ENCODE measurements at places on chromosomes 1 and 21.

DNA sequence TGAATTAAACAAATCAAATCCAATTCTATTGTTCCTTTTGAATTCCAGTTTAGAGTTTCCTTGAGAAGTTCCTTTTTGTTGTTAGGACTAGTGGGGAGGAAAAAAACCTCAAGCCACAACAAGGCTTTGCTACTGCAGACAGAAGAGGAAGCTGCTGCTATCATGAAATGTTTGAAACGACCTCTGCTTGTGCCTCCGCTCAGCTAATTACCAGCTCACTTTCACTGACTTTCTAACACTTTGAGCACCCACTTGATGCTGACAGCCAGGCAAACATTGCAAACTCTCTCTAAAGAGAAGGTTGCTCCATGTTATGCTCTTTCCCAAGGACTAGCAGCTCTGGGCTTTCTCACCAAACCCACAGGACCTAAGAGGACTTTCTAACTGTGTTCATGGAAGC is 203.9 kb upstream of the PROX1 start:
- no peak for DNase-seq

DNA sequence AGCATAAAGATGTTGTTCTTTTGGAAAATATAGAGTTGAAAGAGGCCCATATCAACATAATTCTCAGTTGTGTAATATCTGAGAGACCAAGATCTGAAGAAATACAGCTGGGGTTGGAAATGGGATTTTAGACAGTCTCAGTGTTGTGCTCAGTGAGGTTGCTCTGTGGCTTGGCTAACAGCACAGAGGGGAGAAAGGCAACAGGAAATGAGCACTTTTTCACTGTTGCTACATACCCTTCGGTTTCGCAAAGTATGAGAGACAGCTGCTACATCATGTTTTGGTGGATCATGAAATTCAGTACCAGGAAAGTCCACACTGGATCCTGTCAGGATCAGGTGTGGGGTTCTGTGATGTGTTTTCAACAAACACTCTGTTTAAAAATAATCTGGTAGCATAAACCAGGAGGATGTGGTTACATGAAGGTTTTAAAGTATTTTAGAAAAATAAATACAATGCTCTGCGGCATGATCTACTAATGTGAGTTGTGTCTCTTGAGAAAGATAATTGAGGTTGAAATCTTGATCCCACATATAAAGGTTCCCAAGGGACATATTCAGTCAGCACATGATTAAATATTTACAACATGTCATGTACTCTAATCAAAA is 7.0 kb upstream of the GPR88 start:
- DNase-seq: peak; percentile 23

DNA sequence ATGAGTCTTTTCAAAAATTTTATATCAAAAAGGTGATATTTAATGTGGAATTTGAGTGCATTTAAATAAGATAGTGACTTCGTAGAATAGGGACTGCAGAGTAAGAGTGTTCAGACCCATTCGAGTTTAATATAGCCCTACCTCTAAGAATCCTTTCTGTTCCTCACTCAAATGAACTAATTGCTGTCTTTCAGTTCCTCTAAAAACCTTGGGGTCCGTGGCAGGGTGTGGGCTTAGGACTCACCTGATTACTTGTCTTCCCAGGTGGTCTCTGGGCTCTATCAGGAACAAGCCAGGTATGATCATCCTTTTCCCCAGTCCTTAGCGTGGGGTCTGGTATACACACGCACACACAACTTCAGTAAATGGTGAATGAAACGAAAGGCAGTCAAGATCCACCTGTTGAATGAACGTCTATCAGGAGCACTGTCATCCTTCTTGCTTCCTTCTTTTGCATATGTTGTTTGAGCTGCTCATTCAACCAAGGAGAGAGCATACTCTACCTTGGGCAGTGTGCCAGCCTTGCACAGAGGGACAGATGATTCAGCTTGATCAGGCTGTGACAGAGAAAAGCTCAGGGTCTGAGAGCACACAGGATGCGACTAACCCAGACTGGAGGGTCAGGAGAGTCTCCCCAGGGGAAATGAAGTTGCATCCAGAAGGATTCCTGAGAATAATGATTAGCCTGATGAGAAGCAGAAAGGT is 1.2 kb upstream of the RNF11 start:
- DNase-seq: no peak

GRCh38 chr1:22426781-22427180 is 24.9 kb upstream of the ZBTB40 start:
- DNase-seq: no peak

DNA sequence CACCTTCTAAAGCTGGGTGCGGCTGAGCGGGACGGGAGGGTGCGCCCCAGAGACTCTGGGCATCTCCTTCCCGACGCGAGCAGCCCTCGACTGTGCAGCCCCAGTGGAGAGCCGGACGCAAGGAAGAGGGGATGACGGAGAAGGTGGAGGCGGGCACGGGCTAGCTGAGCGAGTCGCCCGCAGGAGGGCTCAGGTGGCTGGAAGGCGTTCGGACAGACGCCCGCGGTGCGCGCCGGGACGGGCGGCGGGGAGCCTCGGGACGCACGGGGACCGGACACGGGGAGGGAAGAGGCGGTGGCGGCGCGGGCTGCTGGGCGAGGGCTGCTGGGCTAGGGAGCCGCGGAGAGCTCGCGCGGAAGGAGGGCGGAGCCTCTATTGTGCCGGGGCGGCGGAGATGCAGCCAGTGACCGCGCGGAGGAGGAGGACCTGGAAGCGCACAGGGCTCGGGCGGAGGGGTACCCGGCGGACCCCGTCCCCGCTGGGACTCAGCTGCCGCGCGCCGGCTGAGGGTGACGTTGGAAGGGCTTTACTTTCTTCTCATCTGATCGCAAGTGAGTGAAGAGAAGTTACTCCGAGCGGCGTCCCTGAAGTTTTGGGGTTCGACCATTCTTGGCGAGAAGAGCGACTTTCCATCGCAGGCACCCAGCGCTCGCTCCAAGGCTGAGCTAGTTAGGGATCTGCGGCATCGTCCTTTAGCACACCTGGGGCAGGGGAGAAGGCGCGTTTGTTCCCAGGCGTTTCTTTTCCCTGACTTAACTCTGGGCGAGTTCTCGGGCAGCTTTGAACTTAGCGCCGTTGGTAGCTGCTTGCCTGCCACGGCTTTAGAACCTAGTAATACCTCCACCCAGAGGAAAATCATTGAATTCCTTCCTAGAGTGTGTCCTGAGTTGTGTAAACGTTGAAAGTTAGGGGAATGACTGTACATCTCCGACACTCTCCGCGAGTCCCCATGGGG is at the start of gene OLFML2B:
Gene OLFML2B (minus strand): TSS at position 323 of the 955 bp plus-strand sequence. CDS start 439 bp downstream, outside the sequence.
- DNase-seq: no peak

DNA sequence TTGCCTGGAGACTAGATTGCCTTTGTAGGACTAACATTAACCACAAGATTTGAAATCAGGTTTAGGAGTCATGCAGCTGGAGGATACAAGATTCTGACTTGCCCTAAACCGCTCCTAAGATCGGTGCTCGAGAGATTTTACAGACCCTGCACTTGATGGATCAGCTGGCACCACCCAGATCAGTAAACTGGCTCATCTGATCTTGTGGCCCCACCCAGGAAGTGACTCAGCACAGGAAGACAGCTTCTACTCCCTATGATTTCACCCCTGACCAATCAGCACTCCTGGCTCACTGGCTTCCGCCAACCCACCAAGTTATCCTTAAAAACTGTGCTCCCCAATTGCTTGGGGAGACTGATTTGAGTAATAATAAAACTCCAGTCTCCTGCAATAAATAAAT is 876 bp upstream of the CATSPERE start:
- no peak for DNase-seq

DNA sequence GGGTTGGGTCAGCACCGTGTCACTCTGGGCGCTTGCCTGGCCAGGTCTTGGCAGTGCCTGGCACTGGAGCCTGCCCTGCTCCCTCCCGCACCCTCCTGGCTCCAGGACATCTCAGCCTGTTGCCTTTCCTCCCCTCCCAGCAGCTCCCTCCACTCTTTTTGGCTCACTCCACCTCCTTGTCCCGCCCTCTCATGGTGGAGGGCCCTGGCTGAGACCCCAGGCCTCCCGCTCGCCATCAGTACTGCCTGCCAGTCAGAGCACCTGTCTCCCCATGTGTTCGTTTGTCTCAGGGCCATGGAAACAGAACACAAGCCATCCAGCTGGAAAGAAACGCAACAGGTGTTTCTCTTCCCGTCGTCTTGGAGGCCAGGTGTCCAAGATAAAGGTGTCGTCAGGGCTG is 61.0 kb downstream of the B3GALT5 start:
- DNase-seq: no peak

Measured in activated naive CD4-positive, alpha-beta T cell treated with anti-CD3 and anti-CD28 coated beads, Interleukin-2, amount 50 U/mL, for 72 hours (primary cell).